ENCODE measurements at places on chromosomes 6 and 20.

DNA sequence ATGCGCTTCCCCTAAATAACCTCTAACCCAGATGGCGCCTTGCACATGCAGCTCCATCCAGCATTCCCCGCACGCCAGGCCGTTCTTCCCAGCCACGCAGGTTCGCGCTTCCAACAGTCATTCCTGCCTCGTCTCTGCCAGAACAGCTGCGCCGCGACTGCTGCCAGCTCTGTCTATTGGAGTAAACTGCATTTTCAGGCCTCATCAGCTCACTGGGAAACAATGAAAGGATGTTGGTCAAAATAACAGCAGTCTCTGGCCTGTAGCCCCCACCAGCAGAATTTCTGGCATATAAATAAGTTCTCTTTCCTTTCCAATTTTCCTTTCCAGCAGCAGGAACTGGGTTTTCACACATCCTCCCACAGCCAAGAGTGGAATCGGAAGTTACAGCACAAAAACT lies 14.6 kb downstream of the NRSN1 start:
- peak; percentile 77 for DNase-seq

DNA sequence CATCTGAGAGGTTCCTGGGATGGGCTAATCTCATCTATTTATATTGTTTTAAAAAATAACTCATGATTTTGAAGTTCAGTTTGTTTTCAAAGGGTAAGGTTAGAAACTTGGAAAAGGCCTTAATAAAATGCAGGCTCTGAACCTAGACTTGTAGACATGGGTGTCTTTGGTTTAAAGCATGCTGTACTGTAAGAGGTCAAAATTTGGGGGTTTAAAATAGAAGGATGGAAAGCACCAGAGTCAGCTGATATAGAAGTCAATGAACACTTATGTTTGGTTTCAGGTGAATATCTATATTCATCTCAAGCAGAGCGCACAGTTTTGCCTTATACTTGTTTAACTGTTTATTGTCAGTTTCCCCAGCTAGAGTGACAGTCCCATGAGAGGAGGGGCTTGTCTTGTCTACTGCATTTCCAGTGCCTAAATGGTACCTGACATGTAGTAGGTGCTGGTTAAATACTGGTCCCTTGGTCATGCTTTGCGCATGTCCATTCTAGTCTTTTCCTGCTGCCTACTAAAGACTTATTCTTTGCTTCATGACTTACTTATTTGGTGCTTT lies 112.3 kb upstream of the DTNBP1 start:
- no peak for DNase-seq

GRCh38 chr6:134882426-134883038 lies 67.4 kb downstream of the ALDH8A1 start:
- DNase-seq: peak; percentile 86

- peak; percentile 69 for DNase-seq
Measured at GRCh38 chr6:71509191-71510005, 220.8 kb downstream of the OGFRL1 start.

DNA sequence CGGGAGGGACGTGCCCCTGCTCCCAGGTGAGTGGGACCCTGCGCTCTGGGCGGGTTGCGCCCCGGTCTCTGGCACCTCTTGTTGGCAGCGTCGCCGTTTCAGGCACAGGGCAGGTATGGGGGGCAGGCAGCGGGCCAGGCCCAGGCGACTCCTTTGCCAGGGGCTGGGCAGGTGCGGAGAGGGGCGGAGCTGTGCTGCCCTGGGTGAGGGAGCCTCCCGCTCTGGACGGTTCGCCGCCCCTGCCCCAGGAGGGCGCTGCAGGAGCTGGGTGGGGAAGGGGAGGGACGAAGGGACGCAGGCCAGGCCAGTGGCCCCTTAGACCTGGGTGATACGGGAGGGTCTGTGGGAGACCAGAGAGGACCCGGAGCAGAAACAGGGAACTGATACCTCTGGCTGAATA lies 663.9 kb upstream of the DEFB115 start:
- no peak for DNase-seq

DNA sequence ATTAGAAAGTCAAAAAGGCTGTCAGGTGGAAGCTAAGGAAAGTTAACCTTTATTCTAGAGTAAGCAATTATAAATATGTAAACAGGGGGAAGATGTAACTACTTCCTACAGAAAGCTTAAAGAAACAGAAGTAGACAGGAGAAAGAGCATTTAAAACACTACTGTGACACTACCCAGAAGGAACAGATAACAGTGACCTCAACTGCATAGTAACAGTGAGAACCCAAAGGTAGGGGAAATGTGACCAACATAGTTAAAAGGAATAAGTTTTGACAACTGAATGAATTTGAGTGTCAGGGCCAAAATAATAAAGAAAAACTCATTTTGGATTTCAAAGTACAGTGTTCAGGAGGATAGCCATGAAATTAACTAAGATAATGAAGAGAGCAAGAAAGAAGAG lies 43.5 kb downstream of the IBTK start:
- no peak for DNase-seq

GRCh38 chr20:37446286-37447032 lies 74.6 kb upstream of the NNAT start:
- DNase-seq: no peak

DNA sequence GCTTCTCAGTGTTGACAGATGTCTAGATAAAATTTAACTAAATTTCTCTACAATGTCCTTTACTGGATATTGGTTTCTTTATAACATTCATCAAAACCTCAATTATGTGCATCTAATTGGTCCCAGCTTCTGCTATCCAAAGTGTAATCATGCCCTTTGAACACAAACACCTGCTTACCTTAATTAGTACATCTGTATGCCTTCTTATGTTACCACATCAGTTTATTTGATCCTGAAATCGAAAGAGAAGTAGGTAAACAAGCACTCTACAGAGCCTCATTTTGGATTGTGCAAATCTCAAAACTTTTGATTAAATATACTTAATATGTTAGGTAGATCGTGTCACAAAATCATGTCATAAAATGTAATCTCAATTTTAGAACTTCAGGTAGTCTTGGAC lies 36.5 kb downstream of the TAB2 start:
- DNase-seq: no peak
